ENCODE measurements at places on chromosomes 7 and 10.
A peak's percentile ranks its signal among the peaks of the same experiment; 100 is the strongest.

DNA sequence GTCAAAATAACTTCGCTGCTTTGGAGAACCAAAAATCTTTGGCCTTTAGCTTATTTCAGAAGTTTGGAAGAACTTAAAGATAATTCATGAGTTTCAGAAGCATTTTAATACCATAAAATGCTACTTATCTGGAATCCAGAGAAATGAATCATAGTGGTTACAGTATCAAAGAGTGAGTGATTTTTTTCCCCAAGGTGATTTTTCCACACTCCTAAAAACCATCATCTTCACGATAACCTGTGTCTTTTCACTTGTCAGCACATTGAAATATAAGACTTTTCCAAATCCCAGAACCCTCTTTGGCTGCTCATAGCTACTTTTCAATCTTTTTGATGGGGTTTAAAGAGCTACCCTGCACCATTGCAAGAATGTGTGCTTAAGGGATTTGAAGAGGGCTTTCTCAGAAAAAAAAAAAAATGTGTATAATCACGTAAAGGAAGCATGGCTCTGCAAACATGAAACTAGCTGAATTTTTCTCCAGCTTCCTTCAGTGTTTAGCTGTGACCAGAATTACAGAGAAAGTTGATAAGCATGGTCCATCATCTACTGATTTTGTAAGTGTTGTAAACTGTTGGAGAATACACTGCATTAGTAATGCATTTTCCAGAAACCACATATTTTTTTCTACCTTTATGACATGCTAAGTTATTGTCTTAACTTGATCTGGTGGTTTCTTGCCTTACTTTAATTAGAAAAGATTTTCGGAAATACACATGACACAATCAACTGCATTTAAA is 134.9 kb downstream of the BICC1 start:
- DNase-seq, result no peak

- DNase-seq, result no peak
Measured at GRCh38 chr7:92629779-92630178, 39.6 kb upstream of the FAM133B start.

- no peak for DNase-seq
Measured at GRCh38 chr10:90051474-90051873, 350.1 kb downstream of the KIF20B start.

DNA sequence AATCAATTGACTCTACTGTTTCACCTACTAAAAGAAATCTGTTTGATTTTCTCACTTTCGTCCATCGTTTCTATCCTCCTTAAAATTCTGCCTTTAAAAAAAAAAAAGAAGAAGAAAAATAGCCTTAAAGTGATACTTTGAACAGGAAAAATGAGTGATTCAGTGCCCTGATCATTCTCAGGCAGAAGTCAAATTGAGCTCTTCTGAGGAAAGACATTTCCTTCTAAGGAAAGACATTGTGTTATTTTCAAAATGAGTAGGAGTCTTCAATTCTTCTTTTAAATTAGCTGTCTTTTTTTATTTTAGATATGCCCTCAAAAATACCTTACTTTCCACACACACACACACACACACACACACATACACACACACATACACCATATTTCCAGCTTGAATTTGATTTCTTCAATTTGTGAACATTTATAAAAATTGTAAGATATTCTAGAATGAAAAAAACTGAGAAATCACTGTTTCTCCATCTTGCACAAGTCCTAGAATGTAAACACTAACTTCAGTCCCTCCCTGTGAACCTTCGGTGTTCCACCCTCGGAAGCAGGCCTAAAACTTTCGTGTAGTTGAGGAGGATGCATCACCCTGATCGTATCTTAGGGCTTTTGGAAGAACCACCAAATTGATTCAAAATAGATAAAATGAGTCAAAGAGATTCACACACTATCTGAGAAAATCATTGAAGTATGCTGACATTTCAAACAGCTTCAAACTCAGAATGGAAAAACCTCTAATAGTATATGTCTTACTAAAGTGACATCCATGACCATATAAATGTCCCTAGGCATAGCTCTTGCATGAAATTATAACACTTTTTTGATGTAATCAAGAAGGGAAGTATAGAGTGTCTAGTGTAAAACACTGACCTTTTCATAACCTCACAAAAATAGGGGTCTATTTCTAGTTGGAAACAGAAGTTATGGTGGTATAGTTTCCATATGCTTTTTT is 270.8 kb downstream of the GATA3 start:
- DNase-seq, result no peak

DNA sequence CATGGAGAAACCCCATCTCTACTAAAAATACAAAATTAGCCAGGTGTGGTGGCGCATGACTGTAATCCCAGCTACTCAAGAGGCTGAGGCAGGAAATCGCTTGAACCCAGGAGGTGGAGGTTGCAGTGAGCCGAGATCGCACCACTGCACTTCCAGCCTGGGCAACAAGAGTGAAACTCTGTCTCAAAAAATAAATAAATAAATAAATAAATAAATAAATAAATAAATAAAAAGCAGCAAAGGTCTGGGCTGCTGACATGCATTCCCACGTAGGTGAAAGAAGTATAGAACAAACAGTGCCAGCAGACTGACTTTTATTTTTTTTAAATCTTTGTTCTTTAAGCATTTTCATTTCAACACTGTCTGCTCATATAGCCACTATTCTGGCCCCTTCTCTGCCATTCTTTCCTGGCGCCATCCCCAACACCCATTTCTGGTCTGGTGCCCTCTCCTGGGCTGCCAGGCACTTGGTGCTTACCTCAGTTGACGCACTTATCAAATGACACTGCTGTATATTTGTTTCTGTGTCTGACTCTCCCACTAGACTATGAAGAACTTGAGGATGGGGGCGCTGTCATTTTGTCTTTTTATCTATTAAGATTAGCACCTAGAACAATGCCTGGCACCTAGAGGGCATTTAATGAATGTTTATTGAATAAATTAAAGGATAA is 15.6 kb downstream of the FAM107B start:
- DNase-seq, result no peak

DNA sequence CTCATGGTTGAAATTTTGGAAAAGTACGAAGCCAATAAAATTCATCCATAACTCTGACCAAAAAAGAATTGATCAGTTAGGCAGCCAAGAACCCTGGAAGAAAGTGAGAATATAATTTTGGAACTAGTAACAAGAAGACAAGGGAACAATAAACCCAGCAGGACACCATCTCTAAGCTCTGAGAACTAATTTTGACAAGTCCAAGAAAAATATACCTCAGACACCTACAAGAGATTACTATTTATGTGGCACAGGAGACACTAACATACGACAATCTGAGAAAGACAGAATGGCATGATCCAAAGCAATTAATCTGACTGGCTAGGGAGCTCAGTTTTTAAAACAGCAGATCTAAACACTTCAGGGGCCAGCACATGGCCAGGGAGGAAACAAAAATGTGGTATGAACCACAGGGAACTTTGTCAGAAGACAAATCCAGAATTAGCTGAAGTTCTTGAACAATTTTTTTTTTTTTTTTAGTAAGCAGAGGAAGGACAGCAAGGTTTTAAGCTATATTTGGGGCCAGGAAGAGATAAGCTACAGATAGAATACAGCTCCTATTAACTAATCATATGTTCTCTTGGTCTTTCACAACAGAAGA is 38.9 kb downstream of the PARD3 start:
- no peak for DNase-seq

GRCh38 chr7:114405427-114405826 is 9.2 kb upstream of the FOXP2 start:
- no peak for DNase-seq

DNA sequence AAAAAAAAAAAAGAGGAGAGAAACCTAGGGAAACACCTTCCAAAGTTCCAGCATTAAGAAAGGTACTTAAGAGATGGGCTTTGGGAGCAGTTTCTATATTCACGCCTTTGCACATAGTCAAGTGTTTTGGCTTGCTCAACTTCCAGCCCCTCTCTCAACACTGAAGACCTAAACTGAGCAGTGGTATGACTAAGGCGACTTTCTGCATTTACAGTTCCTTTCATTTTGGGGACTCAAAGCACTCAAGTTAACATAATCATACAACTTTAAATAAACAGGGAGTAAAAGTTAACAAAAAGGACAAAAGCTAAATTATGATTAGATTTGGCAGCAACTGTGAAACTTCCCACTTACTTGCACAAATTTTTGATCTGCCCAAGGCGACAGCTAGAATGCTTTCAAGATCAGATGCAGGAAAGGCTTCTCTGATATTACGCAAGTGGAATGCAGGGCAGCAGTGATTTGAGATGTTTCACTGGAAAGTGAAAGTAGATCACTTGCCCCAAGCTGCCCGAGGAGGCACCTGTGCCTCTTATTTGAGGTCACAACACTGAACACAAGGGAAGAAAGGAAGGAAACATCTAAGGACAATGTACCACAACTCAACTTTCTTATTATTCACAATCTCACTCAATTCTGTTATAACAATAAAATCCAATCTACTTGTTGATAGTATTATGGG is 199.5 kb downstream of the SKAP2 start:
- DNase-seq, result peak; percentile 7

DNA sequence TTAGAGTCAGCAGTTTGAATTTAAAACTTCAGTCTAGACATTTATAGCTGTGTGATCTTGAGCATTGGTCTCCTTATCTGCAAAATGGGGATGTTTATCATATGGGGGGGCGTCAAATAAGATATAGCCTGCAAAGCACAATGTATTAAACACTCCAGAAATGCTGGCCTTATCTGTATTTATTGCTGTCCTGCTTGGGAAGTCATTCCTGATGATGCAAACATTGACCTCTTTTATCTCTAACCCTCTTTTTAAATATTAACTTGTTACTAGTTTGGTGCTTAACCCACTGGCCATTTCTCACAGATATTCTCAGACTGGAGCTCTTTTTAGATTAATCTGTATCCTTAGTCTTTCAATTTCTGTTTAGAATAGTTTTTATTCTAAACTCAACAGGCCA is 13.2 kb downstream of the MRPS33 start:
- no peak for DNase-seq

- no peak for DNase-seq
Measured at GRCh38 chr7:83413424-83413823, 235.5 kb downstream of the SEMA3E start.

DNA sequence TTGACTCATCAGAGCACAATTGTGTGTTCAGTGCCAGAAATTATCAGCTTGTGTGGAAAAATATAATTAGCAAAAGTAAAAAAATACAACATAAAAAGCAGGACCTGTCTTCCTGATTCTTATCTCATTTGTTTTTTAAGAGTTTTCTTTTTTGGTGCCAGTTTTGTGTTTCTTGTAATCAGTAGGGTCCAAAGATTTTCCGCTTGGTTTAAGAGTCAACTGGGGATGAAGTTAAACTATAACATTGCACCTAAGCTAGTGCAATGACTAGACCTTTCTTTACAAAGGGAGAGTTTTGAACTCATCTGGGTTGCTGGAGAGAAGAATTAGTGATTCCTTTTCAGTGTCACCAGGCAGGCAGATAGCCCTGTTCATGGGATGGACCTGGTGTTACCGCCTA is 113.4 kb downstream of the PLPP4 start:
- no peak for DNase-seq

DNA sequence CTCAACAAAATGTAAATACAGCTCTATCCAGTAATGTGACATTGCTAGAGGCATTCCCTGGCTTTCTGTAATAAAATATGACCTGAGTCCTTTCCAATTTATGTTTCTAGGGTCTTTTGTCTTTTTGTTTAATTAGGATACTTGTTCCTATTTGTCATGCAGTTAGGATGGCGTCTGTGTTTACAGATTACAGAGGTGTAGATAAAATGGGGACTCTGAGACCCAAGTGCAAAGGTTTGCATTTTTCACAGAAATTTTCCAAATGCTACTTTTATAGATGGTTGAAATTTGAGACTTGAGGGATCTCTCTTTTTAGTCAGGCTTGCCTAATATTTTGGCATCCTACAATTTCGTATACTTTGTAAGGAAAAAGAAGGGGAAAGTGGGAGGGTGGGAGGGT is 332.4 kb downstream of the PTEN start:
- DNase-seq, result no peak

DNA sequence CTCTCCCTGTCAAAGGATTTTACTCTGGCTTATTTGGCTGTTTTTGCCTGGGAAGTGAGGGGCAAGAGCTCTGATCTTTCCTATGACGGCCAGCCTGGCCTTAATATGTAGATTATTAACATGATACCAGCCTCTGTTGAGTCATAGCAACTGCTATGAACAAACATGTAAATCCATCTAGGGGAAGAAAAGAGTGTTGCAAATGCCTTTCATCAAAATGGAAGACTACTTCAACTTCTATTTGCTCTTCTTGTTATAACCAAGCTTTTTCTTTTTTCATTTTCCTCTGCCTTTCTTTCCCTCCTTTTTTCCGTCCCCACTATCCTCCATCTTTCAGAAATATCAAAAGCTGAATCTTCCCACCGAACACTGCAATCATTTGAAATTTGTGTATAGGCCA is 46.6 kb downstream of the BTRC start:
- no peak for DNase-seq

- DNase-seq, result no peak
Measured at GRCh38 chr7:132861940-132862554, 219.8 kb downstream of the CHCHD3 start.

DNA sequence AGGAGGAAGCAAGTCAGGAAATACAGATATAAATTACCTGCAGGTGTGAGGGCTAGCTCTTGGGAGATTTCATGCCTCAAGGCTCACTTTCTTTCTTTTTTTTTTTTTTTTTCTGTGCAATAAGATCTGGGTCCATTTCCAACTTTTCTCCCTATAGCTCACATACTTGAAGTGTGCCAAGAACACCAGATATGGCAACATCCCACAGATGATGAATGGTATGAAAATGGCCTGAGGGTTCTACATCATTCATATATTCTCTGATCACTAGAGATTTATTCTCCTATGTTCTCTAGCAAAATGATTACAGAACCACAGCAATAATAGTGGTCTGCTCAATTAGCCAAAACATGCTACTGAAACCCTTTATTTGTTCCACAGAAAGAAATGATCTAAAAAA is 117.2 kb downstream of the LRRTM3 start:
- no peak for DNase-seq

Measured in stimulated activated naive CD8-positive, alpha-beta T cell treated with anti-CD3 and anti-CD28 coated beads, Interleukin-15, Interleukin-2, amounts not matched to agents 100 U/mL and 50 U/mL, for 24 hours (primary cell).